AG20443 (cell line): ENCODE measurements at places on chromosomes 7 and 10.

DNA sequence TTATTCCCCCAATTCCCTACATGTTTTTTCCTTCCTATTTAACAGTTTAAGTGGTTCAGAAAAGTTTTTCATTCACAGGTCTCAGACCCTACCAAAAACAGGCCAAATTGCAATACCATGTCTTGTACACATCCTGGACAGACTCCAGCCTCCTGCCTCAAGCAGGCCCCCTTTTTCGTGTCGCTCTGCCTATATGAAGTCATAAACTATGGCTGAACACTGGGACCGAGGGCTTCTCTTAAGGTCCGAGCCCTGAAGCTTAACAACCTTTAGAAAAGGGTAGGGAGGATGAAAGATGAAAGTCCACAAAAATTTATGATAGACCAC lies 1.4 kb downstream of the FBXW4 start:
- DNase-seq: peak; percentile 48

- no peak for DNase-seq
Observed at GRCh38 chr7:155306673-155307470, 9.2 kb downstream of the INSIG1 start.

- DNase-seq: peak; percentile 22
Observed at GRCh38 chr10:75959912-75960311, 528.5 kb downstream of the LRMDA start.

DNA sequence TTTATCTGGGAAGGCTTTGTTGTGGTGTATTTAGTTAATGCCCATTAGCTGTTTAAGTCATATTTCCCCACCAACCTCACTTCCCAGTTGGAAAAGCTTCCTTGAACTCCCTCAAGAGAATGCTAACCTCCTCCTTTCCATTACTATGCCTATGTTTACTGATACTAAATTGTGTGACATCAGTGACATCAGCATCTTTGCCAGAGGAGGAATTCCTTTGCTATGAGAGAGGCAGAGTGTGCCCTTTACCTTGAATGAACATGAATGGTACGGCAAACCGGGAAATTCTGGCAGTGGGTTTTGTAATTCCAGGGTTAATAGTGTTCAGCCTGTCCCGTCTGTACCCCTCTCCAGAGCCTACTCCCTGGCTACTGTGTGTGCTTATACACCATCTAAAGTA lies 22.1 kb upstream of the GLCCI1 start:
- no peak for DNase-seq

DNA sequence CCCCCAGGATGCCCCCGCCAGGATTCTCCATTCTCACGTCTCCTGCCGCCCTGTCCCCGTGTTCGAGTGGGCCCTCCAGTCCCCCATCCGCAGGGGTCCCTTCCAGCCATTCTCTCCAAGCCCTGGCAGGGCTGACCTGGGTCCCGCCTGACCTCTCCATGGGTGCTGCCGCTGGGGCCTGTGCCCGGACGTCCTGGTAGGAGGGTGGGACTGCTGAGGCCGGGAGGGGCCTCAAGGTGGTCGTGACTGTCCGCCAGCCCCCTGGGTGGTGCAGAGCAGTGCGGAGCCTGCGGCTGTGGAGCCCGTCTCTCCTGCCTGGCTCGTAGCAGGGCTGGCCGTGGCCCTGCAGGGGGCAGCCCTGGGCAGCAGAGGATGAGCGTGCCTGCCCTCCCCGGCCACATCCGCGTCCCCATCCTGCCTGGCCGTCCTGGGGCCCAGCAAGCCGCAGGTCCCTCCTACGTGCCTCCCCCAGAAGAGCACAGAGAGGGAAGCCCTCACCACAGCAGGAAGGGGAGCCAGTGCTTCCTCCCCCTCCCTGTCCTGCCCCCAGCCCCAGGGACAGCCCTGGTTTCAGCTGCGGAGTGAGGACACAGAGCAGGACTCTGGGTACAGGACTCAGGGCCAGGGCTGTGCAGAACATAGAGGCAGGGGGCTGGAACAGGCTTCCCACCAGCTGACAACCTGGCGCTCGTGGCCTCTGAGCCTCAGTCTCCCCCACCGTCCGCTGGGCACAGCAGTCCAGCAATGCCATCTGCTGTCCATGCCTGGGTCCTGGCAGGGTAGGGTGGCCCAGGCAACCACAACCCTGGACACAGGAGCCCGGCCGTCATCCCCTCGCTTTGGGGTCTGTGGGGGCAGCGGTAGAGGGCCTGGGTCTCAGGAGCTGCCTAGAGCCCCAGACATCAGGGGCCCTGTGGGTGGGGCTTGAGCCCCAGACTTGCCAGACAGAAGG lies 1.5 kb upstream of the GRIFIN start:
- DNase-seq: peak; percentile 96
